ENCODE measurements at places on chromosomes 1 and 21. TPM values are rescaled to one million over a fixed set of nuclear protein-coding genes. Genes with fewer than 3 reads are reported as not detected.

The GJA5 gene
- not detected for total RNA-seq

The HMGCS2 gene
- total RNA-seq = 0.33 TPM

The SPRR1A gene
- total RNA-seq = not detected

The OR10J1 gene
- total RNA-seq = not detected

The JAM2 gene
- 0.21 TPM for total RNA-seq

The LGALS8 gene
- 221 TPM for total RNA-seq

The CNKSR1 gene
- 13.7 TPM for total RNA-seq

The CLCA1 gene
- 0.08 TPM for total RNA-seq

All from Panc1 (cell line).